ENCODE measurements at places on chromosomes 5 and 9. TPM values are rescaled to one million over a fixed set of nuclear protein-coding genes. Genes with fewer than 3 reads are reported as not detected.
A peak's percentile ranks its signal among the peaks of the same experiment; 100 is the strongest.

FOXD4L4 gene
- total RNA-seq, result not detected

SLC6A18 gene
- total RNA-seq, result not detected

DNA sequence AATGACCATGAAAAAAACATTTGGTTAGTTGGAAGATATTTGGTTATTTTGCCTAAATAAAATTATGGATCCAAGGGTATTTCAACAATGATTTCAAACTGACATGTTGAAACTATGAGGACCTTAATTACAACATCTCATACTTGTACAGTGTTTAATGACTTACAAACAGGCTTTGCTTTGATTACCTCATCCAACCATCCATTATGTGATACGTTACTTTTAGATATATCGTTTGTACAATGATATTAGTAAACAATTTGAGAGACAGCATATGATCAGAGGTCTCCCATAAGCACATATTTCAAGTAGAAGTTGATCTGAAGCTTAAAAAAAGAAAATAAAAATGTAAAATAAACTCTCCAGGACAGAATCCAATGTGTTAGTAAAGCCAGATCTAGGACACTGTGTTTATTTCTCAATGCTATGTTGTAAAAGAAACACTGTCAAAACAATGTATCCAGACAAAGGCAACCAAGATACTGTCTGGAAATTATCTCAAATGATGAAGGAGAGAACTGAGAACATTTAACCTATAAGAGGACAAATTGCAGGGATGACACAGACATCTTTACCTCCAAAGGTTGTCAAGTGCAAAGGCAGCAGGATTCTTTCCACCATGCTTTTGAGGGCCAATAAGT lies 116.0 kb upstream of the TARS1 start:
- DNase-seq, result no peak

DNA sequence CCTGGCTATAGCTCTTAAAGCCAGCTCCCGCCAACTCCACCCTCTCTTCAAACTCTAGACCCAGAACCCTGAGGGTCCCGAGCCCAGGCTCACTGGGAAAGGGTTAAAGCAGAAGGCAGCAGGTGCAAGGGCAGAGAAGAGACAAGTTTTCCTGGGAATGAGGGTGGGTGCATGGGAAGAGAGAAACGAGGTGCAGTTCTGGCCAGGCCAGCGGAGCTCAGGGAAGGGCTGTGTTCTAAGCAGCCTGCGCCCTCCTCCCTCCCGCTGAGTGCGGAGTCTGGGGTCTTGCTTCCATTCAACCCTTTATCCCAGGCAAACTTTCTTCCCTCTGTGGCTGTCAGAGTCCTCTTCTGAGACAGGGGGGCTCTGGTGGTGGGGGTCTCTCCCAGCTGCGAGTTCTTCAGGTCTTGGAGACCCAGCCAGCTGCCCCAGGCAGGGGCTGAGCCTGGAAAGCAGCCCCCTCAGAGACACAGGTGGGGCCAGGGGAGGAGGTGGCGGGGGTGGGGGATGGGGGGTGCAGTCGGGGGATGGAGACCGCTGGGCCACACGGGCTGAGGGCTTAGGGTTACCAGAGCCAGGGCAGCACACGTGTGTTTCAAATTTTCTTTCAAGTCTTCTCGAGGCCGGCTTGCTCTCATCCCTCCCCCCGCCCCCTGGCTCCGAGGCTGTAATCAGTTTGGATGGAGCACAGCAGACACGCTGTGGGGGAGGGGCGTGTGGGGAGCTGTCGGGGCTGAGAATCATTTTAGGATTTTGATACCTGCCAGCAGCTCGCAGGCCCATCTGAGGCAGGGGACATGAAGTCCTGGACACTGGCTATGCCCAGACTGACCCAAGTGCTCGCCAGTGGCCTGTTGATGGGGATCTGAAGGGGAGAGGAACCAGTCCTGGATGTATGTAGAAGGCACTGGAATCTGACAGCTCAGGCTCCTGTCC lies 169.6 kb upstream of the SMIM23 start:
- DNase-seq, result peak; percentile 71

DNA sequence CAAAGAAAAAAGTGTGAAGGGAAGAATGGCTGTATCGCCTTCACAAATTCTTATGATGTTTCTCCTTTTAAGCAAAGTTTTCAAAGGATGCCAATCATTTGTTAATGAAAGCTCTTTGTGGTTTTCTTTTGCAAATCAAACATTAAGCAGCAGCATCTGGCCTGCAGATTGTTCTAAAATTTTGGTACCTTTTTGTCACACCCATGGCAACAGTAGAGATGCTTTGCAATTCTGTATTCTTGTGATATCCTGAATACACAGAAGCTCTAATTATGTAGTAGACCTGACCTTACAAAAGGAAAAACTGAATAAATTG lies 79.8 kb downstream of the CDO1 start:
- DNase-seq, result no peak

GRCh38 chr5:10289353-10289752 lies 18.3 kb downstream of the CMBL start:
- no peak for DNase-seq

DNA sequence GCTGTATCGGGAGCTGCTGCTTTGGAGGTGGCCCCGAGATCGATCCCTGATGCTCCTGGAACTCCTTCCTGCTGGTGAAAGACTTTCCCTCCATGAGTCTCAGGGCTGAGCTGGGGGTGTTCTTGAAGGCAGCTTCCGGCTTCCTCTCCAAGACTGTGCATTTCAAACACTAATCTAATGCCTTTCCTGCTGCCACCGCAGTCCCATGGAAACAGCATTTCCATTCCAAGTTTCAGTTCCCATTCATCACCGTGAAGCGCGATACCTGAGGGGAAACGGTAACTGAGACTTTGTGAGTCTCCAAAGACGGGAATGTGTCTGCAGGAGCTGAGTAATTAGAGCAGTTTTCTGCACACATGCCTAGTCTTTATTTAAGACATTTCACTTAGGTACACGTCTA lies 230.1 kb downstream of the PAX5 start:
- DNase-seq, result no peak

DNA sequence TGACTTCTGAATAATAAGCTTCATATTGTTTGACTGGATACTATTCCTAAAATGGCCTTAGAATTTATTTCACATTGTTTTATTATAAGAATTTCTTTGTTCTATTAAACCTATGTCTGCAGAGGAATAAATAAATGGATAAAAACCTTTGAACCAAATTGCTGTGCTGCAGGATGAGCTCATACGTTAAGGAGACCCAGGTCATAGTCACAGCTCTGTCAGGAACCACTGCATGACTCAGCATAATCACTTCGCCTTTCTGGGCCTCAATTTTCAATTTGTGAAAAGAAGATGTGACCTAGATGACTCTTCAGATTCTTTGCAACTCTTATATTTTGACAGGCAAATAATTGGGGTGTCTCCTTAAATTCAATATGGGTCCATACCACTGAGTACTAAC lies 36.7 kb upstream of the HMHB1 start:
- DNase-seq, result no peak

DNA sequence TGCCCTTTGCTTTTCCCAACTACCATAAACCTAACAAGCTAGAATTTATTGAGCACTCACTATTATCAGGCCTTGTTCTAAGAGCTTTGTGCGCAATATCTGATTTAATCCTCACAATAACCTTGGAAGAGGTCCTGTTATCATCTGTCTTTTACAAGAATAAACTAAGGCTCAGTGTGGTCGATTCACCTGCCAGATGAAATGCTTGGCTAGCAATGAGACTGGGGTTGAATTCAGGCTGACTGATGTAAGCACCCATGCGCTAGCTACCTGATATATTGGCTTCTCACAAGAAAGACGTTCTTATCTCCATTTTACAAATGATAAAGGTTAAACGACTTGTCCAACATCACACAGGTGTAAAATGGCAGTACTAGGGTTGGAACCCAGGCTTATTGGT lies 37.4 kb downstream of the FAT2 start:
- no peak for DNase-seq

- peak; percentile 61 for DNase-seq
Observed at GRCh38 chr5:18465833-18466681, 831.8 kb downstream of the TAF11L14 start.

DNA sequence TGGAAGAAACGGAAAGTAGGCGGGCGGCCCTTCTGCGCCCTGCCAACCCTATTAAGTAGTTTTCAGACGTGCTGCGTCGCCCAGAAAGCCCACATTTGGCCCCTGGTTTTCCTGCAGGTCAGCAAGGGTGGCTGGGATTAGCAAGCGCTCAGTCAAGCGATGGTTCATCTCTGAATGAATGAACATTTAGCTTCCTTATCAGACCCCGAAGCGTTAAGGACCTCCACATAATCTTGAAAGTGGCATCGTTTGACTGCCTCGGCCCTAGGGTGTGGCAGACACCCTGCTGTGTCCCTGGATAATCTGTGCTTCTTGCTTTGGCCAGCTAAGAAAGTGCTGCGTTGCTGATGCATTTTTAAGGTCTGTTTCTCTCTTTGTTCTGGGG lies 684 bp downstream of the TOR1B start:
- DNase-seq, result no peak
